ENCODE measurements at places on chromosomes 6 and 20. TPM values are rescaled to one million over a fixed set of nuclear protein-coding genes. Genes with fewer than 3 reads are reported as not detected.

DNA sequence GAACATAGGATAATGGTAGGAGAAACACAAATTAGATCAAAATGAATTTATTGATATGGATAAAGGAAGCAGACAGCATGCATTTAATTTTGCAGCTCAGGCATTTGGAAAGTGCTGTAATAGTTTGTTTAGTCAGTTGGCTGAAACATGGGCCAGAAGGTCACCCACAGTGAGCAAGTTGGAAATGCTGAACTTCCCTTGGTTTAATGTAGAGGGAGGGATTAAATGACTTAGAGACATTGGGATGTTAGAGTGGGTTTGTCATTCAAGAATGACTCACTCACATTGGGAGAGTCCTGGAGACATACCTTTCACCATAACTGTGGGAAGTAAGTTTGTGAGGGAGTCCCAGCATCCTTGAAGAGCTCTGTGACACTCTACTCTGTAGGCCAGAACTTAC lies 231.5 kb upstream of the PLCB4 start:
- no peak for DNase-seq

GRCh38 chr6:88914180-88914579 lies 49.2 kb downstream of the RNGTT start:
- no peak for DNase-seq

DNA sequence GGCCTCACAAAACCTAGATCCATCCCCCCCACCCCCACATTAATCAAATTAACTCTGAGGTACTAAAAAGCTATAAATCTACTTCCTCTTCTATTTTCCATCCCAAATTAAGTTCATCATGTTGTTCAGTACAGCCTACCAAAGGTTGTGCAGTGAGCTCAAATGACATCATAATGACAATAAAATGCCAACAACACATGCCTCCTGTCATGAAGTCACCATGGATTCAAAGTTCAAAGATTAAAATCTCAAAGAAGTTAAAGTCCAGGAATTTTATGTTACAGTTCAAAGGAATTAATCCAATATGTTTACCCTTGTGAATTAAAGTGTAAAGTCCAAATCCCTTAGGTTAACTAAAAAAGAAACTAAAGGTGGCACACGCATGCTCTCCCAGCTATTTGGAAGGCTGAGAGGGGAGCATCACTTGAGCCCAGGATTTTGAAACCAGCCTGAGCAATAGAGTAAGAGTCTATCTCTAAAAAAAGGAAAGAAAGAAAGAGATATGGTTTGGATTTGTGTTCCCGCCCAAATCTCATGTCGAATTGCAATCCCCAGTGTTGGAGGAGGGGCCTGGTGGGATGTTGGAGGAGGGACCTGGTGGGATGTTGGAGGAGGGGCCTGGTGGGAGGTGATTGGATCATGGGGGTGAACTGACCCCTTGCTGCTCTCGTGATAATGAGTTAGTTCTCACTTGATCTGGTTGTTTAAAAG lies 25.7 kb upstream of the SIRT5 start:
- DNase-seq: no peak

GRCh38 chr6:50461696-50462095 lies 251.6 kb upstream of the TFAP2D start:
- no peak for DNase-seq

- DNase-seq: no peak
Measured at GRCh38 chr6:69026243-69026642, 391.2 kb downstream of the ADGRB3 start.

DNA sequence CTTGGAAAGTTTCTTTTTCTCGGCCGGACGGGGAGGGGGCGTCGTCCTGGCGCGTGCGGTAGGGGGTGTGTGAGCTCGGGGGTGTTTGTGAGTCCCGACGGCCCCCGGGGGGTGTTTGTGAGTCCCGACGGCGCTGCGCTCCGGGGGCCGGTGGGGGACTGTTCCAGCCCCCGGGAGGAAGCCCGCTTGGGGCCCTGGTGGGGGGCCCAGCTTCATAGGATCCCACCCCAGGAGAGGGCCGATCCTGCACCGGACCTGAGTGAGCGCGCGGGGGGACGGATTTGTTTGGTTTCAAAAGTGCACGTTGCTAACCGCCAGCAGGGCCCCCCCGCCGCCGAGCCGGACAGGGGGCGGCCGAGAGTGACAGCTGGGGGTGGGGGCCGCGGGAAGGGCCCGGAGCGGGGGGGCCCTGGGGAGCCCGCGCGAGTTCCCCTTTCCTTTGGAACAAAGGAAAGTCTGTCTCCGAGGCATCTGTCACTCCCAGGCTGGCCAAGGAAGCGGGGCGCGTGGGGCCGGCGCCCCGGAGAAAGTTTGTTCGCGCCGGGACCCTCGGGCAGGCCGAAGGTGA lies 485 bp downstream of the TGIF2 start:
- peak; percentile 31 for DNase-seq

GRCh38 chr6:154447954-154448353 lies 62.5 kb downstream of the CNKSR3 start:
- DNase-seq: no peak

The TNNC2 gene
- total RNA-seq: 3.9 TPM

The CDSN gene
- not detected for total RNA-seq

The HLA-G gene
- not detected for total RNA-seq

The NEURL2 gene
- total RNA-seq: 5.5 TPM

The MRPS18A gene
- 56.9 TPM for total RNA-seq
